ENCODE measurements at places on chromosomes 5 and 9.

GRCh38 chr5:44542470-44542869 lies 153.2 kb upstream of the FGF10 start:
- DNase-seq = no peak

DNA sequence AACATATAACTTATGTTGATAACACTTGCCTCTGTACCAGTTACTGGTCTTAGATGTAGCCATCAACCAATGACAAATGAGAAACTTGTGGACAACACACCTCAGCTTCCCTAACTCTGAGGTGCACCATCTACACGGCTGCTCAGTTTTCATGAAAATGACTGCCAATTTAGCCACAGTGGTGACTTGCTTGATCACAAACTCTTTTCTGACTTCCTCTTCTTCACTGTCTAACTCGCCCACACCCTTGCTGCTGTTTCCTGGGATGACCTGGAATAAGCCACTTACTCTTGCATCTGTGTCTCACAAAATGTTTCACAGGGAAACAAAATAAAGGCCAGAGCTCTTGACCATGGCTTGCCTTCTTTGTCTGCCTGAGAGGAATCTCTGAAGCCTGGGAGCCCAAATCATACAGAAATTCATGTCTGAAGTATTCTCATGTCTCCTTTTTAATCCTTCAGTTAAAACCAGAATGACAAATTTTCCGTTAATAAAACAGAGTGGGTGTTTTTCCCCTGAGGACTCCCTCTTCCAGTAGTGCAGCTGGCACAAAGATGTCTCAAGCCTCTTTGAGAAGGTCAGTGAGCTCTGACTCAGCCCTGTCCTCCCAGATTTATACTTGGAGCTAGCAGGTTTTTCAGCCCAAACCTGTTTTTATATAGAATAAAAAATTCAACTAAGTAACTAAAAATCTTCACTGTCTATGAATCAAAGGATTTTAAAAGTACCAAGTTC lies 126.5 kb upstream of the PAM start:
- no peak for DNase-seq

- no peak for DNase-seq
These were observed 161.9 kb upstream of the GAS1 start for GRCh38 chr9:87109231-87109631.

DNA sequence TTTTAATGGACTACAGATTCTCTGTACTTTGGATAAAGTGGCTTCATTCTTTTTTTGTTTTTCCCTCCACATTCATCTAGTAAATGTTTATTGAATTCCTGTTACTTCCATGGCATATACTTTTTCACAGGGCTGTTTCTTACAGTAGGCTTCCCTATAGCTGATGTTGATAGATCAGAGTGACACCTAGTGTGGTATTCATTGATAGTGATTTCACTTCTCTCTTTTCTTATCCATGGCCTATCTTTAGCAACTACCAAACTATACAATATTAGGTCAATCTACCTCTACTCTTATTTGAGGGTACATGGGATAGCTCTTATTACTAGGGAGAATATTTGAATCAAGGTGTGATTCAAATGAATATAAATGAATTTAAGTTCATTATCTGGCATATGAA lies 35.8 kb downstream of the FSD1L start:
- DNase-seq = no peak

GRCh38 chr9:135703726-135704125 lies 1.7 kb downstream of the KCNT1 start:
- DNase-seq = no peak

DNA sequence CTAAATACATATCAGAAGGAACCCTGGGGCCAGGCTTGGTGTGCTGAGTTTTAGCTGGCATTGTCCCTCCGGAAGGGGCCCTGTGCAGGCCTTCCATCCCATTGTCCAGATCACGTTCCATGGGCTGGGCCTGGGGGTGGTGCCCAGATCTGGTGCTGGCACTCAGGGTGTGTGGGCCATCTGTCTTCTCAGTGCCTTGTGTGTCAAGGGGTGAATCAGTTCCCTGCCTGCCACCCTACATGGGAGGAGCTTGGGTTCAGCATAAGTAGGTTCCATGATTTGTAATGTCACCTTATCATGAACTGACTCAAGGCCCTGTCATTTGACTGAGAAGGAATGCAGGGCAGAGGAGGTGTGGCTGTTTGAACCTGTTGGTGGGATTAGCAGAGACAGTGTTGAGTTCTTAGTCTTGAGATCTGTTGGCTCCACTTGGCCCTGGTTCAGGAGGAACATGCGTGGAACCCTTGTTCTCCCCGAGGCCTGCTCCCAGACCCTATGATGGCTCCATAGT lies 176.8 kb downstream of the MACROH2A1 start:
- DNase-seq = no peak
